Activated CD4-positive, alpha-beta T cell treated with anti-CD3 and anti-CD28 coated beads, Interleukin-2, amount 50 U/mL, for 48 hours (primary cell): ENCODE measurements at places on chromosomes 5 and 9.

DNA sequence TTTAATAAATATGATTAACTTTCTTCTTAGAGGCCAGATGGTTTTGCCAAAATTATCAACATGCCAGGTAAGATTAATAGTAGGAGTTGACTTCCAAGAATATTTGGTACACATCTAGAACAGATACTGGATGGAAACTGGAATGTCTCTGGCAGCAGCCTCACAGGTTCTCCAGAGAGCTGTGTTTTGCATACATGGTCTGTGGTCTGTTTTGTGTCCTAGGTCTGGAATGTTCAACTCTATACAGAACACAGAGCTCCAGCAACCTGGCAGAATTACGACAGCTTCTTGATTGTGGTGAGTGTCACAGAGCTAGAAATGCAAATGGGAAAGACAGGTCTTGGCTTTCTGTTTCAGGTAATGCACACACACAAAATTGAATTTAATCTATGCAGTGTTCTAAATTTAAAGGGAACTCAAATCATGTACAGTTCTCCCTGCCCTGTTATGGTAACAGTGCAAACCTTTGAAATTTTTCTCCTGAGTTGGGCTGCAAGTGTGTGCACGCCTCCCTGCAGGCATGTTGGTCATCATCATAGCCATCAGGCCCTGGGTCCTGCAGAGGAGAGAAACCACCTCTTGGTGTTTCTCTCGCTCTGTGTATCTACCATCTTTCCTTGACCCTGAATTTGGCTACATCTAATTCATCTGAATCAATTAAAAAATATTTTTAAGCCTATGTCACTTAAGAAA is 58.3 kb downstream of the PIK3R1 start:
- no peak for DNase-seq

DNA sequence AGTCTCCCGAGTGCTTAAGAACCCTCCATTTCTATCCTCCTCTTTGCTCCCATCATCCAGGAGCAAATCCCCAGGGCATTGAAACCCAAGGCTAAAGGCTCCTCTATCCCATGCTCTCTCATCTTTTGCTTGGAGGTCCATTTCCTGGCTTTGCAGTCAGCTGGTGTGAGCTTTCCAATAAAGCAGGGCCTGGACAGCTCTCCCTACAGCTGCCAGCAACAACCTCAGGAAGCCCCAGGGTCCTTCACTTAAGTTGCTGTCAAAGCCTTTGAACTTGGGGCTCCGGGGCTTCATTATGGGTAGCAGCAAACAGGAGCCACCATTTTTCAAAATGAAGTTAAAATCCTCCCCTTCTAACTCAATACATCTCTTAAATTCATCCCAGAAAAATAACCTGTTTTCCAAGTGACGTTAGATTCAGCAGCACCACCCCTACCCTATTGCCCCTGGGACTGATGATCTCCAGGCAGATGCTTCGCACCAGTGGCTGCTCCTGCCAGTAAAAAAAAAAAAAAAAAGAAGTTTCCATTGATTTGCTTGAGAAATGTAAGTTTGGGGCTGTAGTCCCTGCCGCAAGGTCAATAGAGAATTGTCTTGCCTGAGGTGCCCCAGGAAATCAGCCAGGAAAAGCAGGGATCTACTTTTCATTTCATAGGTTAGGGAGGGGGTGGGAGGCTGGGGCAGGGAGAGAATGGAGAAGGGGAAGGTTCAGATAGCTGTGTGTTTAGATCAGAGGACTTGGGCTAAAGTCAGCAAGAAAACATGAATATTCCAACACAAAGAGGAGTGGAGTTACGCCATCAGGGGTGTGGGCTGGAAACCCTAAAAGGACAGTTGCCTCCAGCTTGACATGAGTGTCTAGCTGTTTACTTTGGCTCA is 83.8 kb upstream of the IL6ST start:
- DNase-seq = no peak

- no peak for DNase-seq
These were observed 39.5 kb downstream of the DDX4 start for GRCh38 chr5:55777332-55777731.

GRCh38 chr5:92332039-92332438 is 948.9 kb upstream of the ARRDC3 start:
- no peak for DNase-seq

- no peak for DNase-seq
These were observed 26.0 kb upstream of the LIFR start for GRCh38 chr5:38582293-38582974.

DNA sequence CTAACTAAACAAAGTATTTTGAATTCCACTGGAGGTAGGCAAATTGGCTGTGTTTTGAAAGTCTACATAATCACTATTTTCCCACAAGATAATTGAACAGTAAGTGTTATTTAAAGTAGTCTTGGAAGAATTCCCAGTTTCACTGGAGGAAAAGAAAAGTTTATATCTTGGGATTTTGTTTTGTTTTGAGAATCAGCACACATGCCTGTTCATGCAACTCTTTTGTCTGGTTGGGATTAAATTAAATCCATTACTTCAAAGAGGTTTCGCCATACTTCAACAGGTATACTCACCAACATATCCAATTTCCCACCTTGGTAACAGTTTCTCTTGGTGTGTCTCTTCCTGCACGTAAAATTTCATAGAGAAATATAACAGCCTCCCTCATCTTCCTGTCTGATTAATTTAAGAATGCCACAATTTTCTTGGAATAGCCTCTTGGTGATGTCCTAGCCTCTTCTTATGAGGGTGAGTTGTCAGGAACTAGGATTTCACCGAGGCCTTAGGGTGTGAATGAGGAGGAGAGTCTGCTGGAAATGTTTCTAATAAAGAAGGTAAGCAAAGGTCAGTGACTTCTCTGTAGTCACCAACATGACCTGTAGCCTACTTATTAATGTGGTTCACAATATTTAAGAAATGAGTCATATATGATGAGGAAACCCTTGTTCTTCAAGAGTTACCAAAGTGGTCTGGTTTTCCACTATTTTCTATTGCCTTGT is 48.1 kb downstream of the ITGA2 start:
- no peak for DNase-seq

GRCh38 chr5:135543001-135543484 is 7.3 kb upstream of the NEUROG1 start:
- no peak for DNase-seq

DNA sequence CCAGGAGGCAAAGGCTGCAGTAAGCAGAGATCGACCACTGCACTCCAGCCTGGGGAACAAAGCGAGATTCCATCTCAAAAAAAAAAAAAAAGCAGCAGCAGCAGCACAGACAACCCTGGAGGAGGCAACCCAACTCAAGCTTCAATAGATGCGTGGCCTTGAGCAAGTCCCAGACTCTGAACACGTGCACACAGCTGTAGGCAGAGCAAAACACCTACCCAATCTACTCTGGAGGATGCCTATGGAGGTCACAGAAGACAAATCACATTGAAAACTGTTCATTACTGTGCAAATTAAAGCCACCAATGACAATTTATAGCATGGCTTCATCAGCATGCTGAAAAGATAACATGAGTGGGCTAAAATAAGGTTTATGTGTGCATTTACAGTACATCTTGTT is 7.2 kb downstream of the TLE1 start:
- no peak for DNase-seq
